GM13976 (cell line): ENCODE measurements at places on chromosomes 11 and 22.

DNA sequence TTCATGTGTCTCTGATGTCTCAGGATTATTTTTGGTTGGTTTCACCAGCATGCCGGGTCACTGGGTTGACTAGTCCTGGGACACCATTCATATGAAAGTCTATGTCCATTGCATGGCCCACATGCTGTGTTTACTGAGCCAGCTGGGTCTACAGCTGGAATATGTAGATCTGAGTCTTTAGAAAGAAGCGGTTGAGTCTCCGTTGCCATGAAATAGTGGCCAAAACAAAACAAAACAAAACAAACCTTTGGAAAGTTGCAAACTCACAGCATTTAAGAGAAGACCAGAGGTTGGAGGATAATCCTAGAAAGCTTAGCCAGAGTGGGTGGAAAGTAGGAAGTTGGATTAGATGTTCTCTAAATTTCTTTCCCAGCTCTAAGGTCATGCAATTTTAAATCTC, 191.8 kb upstream of the NTM start:
- no peak for DNase-seq

- no peak for DNase-seq
These were observed 9.4 kb downstream of the IGF2 start for GRCh38 chr11:2129699-2130366.

- DNase-seq = no peak
These were observed 2.7 kb downstream of the RNASEH2C start for GRCh38 chr11:65717906-65718305.

GRCh38 chr11:3604167-3604566, 37.6 kb downstream of the ART5 start:
- no peak for DNase-seq

DNA sequence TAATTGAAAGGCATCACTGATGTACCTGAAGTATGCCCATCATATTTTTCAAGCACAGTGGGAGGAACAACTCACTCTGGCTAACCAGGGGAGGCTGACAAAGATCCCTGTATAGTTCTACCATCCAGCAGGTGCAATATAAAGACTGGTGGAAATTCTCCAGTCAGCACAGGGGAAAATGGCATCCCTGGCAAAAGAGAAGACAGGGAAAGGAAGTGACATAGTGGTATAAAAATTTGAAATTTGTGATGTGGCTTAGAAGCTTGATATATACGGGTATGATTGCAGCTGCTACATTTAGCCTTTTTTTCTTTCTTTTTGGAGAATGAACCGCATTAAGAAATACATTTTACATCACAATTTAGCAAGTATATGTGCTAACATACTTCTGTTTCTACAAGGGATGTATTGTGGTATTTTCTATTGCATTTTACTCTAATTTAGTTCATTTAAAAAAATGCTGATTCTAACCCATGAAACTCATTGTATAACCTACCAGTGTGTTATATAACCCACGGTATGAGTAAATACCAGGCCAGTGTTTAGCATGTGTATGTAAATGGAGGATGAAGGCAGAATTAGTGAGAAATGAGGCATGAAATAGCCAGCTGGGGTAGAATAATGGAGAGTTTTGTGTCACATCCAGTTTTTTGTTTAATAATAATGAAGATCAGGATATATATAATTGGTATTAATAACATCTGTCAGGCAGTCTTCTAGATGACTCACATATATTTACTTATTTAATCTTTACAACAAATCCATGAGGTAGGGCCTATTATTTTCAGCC, 186.1 kb downstream of the ARHGAP42 start:
- DNase-seq = no peak

- no peak for DNase-seq
These were observed 517.3 kb downstream of the SOX6 start for GRCh38 chr11:15839061-15839460.

DNA sequence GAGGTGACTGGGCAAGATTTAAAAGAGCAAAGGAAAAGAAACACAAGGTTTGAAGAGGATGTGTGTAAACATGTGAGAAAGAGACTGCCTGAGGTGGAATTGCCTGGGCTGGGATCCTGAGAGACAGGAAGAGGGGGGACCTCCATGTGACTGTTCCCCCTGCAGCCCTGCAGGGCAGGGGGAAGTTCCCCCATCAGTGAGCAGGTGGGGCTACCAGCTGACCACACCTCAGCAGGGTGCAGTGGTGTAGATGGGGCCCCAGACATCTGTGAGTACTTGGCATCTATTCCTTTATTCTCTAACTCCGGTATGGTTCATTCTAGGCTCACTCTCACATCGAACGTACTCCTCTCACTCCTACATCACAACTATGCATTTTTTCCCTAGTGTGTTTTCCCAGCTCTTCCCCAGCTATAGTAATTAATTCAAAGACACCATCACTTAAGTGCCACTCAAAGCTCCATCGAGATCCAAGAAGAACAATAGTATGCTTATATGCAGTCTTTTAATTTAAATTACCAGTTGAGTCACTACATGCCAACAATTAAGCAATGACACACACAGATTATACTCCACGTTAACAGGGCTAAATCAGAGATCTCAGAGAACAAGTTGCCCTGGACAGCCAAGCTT, 42.7 kb downstream of the LGR4 start:
- DNase-seq = no peak

DNA sequence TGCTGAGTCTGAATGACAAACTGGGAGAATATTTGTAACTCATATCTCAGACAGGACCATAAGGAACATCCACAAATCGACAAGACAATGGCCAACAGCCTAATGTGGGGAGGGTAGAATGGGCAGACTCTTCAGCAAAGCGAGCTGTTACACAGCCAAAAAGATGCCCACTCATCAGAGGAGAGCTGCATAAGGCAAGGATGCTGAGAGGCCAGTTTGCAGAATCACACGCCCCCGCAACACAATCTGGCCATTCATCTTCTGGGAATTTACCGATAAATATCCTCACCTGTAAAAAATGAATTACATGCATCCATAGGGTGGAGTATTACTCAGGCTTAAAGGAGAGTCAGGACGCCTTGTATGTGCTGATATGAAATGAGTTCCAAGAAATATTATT, 57.5 kb upstream of the SLC22A12 start:
- DNase-seq = no peak

GRCh38 chr11:85725510-85726258, 39.7 kb upstream of the CCDC89 start:
- DNase-seq = no peak

GRCh38 chr11:22304337-22304961, 33.7 kb upstream of the SLC17A6 start:
- DNase-seq = peak; percentile 30

- DNase-seq = no peak
These were observed 97.5 kb upstream of the ANO3 start for GRCh38 chr11:26234451-26234850.

GRCh38 chr22:50701428-50702154, 29.0 kb downstream of the SHANK3 start:
- DNase-seq = no peak

- DNase-seq = no peak
These were observed 16.0 kb downstream of the CELF1 start for GRCh38 chr11:47536915-47537314.
